ENCODE measurements at places on chromosomes 3 and 15.

- DNase-seq: no peak
Observed at GRCh38 chr3:177037241-177037640, 160.0 kb downstream of the TBL1XR1 start.

- no peak for DNase-seq
Observed at GRCh38 chr15:87365186-87365585, 891.4 kb downstream of the NTRK3 start.

DNA sequence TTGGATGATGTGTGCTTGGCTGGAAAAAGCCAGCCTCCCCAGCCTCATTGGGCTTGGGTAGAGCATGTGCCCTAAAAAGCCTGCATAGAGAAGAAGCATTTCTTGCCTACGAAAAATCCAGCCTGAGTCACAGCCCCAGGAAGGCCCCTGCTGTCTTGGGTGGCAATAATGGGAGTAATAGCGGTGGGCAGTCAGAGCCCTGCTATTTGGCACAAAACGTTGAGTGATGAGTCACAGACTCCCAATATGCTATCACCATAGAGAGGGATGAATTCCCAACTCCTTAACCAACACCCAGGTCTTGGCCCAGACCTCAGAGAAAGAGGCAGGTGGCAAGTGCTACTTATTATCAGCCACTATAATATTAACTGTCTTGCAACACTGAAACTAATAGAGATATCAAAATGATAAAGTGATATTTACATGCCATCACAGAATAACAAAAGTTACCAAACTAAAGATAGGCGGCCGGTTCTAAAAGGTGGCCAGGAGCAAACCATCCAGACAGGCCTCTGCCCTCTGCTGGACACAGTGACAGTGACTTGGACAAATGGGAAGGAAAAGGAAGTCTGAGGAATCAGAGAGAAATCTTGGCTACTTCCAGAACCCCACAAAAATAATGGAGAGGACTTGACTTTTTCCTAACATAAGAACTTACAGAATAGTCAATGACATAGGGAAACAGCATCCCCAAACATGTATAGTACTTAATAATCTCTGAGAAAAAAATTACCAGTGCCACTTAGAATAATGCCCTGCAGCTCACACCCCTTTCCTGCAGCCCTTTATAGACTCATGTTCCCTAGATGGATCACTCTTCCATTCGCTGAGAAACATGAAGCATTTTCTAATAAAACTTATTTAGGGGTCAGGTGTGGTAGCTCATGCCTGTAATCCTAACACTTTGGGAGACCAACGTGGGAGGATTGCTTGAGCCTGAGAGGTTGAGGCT, 51.9 kb upstream of the MUC13 start:
- peak; percentile 26 for DNase-seq

DNA sequence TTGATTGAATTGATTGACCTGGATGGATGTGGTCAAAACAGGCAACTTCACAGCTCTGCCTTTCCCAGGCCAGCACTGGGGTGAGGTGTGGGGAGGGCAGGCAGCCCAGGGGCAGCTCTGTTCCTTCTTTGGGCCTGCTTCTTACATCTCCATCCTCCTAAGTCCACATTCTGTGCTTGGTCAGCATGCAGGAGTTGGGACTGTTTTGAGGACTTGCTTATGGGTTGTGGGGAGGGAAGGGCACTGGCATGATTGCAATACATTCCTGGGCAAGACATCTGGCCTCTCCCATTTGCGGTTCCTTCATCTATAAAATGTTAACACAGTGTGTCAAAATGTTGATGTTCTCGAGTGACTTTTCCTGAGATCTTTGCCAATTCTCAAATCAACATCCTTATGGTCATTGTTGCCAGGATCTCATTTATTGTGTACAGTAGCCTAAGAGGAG, 84.1 kb downstream of the ST6GAL1 start:
- no peak for DNase-seq
